RPMI8226 (cell line): ENCODE measurements at places on chromosomes 16 and 17.

DNA sequence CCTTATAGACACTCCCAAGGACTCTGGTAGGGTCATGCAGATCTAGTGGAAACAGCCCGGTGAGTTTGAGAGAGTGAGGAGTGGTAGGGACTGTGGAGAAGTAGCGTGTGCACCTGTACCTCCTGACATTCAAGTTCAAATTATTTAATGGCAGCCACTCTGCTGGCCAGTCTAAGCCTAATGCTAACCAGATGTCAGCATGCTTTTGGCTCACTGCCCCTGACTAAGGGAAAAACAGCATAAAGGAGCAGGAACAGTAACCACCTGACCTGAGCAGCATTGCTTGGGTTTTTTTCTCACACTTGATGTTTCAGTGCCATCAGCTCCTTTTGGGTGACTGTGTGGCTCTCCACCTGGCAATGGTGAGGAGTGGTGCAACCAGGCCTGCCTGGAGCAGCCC is 23.8 kb upstream of the SLC12A3 start:
- DNase-seq, result peak; percentile 56

- DNase-seq, result no peak
Observed at GRCh38 chr16:70466805-70467076, 12.3 kb downstream of the FCSK start.

- no peak for DNase-seq
Observed at GRCh38 chr17:18182110-18182977, 1.3 kb upstream of the ALKBH5 start.

- DNase-seq, result peak; percentile 87
Observed at GRCh38 chr17:78759203-78759968, 22.7 kb downstream of the CYTH1 start.

DNA sequence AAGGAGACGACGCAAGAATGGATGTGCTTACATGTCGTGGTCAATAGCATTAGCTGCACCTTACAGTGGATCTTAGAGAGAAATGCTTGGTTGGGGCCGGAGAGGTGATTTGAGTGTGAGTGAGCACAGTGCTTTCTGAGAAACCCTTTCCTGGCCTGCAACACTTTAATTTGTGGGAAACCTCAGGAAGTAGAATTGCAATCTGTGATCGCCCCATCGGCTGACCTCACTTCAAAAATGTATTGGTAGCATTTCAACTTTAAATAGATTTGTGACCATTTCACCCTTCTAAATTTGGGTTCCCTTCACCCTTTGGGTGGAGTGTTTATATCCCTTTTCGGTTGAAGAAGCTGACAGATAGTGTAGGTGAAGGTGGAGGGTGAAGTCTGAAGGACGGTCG is 13.2 kb downstream of the PRKCB start:
- no peak for DNase-seq

- DNase-seq, result no peak
Observed at GRCh38 chr17:70786081-70786480, 616.7 kb downstream of the KCNJ2 start.

GRCh38 chr16:66900721-66901441 is 17.8 kb downstream of the CDH16 start:
- no peak for DNase-seq

GRCh38 chr16:47073223-47074155 is 70.3 kb downstream of the NETO2 start:
- DNase-seq, result no peak

DNA sequence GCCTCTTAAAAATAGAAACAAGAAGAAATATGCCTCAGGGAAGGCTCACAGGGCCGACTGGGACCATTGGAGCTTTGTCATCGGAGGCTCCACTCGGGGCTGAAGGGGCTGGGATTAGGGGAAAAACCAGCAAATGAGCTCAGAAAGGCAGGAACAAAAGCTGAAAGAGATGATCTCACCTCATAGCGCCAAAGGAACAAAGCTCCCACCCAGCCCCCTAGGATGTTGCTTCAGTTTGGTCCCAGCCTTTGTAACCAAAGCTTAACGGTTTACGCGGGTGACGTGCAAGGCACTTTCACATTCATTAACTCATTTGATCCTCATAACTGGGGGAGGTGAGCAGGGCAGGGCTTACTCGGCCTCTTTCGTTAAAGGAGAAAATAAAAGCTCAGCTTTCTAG is 168.5 kb upstream of the DYNLRB2 start:
- DNase-seq, result no peak

DNA sequence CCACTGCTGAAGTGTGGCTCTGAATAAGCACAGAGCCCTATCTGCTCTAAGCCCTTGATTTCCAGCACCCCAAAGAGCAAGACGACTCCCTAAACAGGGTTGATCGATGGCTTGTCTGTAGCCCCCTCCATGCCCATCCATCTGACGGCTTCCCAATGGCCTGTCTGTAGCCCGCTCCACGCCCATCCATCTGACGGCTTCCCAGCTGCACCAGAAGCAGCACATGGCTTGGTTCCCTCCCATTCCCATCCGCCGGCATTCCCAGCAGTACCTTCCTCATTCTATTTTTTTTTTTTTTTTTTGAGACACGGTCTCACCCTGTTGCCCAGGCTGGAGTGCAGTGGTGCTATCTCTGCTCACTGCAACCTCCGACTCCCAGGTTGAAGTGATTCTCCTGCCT is 64.5 kb downstream of the RBFOX3 start:
- DNase-seq, result no peak

DNA sequence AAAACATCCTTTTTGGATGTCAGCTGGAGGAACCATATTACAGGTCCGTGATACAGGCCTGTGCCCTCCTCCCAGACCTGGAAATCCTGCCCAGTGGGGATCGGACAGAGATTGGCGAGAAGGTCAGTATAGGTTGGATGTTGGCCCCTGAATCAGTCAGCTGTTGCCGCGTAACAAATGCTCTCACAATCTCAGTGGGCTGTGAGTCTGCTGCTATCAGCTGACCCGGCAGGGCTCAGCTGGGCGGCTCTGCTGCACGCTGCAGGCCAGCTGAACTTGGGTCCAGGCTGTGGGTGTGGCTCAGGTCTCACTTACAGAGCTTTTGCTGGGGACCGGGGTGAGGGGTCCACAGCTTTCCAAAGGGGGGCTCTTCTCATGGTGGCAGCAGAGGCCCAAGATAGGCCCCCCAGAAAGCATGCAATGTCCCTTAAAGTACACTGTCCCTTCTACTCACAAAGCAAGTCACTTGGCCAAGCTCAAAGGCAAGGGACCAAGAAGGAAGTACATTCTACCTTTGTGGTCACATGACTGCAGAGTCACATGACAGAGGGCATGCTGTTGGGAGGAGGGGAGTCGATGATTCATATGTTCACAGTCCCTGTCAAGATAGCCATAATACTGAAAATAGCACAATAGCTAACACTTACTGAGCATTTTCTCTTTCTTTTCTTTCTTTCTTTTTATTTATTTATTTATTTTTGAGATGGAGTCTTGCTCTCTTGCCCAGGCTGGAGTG is 134.2 kb downstream of the ABCC1 start:
- DNase-seq, result no peak

- no peak for DNase-seq
Observed at GRCh38 chr16:14199624-14200023, 128.5 kb downstream of the MRTFB start.

DNA sequence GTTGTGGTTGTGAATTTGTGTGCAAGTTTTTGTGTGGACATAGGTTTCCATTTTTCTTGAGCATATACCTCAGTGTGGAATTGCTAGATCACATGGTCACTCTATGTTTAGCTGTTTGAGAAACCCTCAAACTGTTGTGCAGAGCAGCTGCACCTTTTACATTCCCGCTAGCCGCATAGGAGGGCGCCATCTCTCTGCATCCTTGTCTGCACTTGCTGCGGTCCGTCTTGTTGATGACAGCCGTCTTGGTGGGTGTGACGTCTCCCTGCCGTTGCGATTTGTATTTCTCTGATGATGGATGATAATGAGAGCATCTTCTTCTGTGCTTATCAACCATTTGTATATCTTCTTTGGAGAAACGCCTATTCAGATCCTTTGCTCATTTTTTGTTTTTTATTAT is 25.1 kb upstream of the IL17C start:
- DNase-seq, result no peak

- DNase-seq, result no peak
Observed at GRCh38 chr17:55768936-55769624, 18.2 kb downstream of the PCTP start.

DNA sequence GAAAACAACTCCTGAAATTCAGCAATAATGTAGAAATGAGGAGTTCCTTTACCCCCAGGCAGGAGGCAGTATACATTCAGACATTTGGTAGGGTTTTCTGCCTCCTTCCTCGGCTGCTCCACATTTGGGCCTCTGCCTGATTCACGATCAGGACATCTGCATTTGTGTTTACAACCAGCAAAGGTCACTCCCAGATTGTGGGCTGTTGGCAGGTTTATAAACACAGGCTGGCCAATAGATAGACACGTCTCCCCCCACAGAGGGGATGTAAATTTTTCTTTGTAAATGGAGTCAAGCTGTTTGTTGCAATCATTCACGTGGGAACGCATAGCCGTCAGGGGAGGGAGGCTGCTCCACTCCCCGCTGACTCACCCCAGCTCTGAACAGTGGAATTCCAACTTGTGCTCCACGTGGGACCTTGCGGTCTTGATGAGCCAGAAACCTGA is 252.1 kb upstream of the N4BP1 start:
- DNase-seq, result no peak

GRCh38 chr17:492022-492413 is 139.4 kb upstream of the RPH3AL start:
- no peak for DNase-seq

- no peak for DNase-seq
Observed at GRCh38 chr16:79703066-79703465, 102.5 kb upstream of the MAF start.

- DNase-seq, result no peak
Observed at GRCh38 chr16:83973077-83973476, 5.0 kb downstream of the NECAB2 start.

DNA sequence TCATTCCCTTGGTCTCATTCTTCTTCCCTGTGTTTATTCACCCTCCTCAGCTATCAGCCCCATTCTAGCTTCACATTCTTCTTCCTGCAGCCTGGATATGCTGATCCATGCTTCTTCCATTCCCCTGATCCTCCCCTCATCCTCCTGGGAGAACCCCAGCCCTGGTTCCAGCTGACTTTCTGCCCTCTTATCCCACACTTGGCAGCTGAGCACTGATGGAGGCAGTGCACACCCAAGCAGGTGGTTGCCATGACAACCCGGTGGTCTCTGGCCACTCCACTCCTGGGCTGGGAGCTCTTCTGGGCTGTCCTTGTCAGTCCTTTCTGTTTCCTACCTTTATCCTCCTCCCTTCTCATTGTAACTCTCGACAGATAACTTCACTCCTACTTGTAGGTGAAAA is 16.7 kb upstream of the TUBG2 start:
- DNase-seq, result no peak
